Thymus (tissue), 14 donors: ENCODE measurements at places on chromosomes 7 and 10.
A peak's percentile ranks its signal among the peaks of the same experiment; 100 is the strongest.

DNA sequence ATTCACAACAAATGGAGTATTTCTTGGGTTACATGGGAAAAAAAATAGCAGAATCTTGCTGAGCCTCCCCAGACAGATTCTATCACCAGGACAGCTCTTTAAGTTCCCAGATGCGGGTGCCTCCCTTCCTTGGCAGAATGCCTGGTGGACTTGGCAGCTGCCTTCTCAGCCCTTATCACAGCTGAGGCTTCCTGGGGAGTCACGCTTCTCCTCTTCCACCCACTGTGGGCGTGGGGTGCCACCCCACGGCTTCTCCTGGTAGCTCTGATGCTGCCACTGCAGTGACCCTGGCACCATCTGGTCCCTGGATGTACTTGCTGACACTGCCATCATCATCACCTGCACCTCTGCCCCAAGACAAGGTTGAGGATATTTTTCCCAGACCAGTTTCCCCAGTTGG, 16.2 kb upstream of the NME8 start:
- peak; percentile 8 for DNase-seq

DNA sequence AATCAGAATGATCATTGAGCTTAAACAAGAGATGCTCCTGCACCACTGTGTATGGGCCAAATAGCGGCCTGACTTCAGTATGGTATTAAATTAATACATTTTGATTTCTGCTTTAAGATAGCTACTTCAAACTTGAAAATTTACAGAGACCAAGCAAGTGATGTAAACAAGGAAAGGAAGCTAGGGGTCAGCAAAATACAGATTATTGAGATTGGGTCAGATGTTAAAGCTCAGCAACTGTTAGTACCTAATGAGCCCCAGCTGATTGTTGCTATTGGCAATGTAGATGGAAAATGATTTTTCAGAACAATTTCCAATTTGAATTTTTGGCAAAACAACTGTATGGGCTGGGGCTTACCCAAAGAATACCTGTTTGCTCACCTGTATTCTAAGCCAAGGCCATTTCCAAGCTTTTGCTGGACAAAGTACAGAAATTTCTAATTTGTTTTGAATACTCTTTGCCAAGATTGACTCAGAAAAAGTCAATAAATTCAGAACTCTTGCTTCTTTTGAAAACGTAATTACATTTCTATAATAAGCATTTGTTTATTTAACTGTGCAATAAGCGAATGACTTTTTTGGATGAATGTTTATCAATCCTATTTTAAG, 23.0 kb upstream of the DLD start:
- DNase-seq: no peak

GRCh38 chr7:122082670-122083069, 61.4 kb downstream of the AASS start:
- DNase-seq: no peak

- DNase-seq: no peak
These were observed 81.9 kb downstream of the CCDC3 start for GRCh38 chr10:12919574-12919973.

- DNase-seq: peak; percentile 18
These were observed 79.0 kb upstream of the TMEM168 start for GRCh38 chr7:112869111-112869774.

DNA sequence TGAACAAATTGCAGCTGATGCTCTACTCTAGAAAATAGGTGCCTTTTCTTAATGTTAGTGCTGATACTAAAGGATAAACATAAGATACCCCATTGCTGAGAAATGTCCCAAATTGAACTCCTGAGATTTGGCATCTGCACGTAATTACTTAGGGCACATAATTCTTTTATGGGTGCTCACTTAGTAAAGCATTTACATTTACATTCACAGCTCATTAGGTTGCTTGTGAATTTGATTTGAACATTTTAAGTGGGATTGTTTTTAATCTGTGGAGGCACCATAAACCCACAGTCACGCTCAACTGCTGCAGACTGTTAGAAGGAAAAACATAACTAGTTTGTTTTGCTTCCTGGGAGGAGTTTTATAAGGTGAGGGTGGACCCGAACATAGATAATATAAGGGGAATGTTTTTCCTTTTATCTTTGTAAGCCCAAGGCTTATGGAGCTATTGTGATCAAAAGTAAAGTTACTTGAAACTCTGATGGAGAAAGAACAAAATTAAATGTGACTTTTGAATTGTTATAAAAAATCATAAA, 560.8 kb downstream of the REEP3 start:
- DNase-seq: no peak

DNA sequence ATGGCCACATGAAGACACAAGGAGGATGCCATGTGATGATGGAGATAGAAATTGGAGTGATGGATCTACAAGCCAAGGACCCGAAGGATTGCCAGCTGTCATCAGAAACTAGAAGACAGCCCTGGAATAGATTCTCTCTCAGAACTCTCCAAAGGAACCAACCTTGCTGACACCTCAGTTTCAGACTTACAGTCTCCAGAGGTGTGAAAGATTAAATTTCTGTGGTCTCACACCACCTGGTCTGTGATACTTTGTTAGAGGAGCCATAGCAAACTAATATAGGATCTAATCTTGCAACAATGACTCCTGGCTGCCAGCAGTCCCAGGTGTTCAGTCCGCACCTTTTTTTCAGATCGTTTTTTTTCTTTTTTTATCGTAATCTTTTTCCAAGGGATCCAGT, 647.3 kb upstream of the GHITM start:
- DNase-seq: no peak

- DNase-seq: no peak
These were observed 186.5 kb upstream of the NRG3 start for GRCh38 chr10:81688459-81688858.
